ENCODE measurements at places on chromosomes 13 and 19. TPM values are rescaled to one million over a fixed set of nuclear protein-coding genes. Genes with fewer than 3 reads are reported as not detected.

Gene C13orf46
- 0.37 TPM for polyA plus RNA-seq

- DNase-seq, result no peak
These were observed 36.4 kb upstream of the NANOS3 start for GRCh38 chr19:13840305-13841085.

GRCh38 chr19:31096062-31096830 lies 253.0 kb downstream of the TSHZ3 start:
- DNase-seq, result no peak

GRCh38 chr13:110280231-110280813 lies 26.6 kb downstream of the COL4A1 start:
- DNase-seq, result no peak

GRCh38 chr13:41065078-41065477 lies 3.8 kb downstream of the WBP4 start:
- DNase-seq, result no peak

DNA sequence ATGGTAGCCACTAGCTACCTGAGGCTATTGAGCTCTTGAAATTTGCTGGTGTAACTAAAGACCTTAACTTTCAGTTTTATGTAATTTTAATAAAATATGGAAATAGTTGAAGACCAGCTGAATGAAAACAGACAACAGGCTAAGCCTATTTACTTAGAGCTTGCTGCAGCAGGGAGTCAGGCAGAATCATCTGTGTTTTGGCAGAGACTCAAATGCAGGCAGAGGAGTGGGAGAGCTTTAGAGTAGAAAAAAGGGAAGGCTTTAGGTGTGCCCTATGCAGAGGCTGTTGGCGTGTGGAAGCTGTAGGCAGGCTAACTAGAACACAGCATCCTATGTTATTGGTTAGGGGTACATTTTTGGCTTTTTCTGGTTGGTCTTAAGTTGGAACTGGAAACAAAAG lies 304.9 kb upstream of the NBEA start:
- DNase-seq, result no peak

DNA sequence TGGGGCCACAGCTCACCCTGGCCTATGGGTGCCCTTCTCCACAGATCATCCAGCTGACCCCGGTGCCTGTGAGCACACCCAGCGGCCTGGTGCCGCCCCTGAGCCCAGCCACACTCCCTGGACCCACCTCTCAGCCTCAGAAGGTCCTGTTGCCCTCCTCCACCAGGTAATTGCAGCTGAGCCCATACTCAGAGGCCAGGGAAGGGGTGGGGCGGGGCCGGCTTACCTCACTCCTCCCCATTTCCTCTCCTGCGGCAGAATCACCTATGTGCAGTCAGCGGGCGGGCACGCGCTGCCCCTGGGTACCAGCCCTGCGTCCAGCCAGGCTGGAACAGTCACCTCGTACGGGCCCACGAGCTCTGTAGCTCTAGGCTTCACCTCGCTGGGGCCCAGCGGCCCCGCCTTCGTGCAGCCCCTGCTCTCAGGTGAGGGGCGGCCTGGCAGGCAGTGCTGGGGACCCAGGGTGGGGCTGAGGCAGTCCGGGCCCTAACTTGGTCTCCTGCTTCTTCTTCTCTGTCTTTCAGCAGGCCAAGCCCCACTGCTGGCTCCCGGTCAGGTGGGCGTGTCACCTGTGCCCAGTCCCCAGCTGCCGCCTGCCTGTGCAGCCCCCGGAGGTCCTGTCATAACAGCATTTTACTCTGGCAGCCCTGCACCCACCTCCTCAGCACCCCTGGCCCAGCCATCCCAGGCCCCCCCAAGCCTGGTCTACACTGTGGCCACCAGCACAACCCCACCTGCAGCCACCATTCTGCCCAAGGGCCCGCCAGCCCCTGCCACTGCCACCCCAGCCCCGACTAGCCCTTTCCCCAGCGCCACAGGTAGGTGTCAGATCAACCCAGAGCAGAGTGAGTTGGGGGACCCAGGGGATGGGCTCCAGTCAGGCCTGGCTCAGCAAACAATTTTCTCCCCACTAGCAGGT lies 9.6 kb upstream of the PRR19 start:
- no peak for DNase-seq

All from heart right ventricle (tissue), 16 donors.